ENCODE measurements at places on chromosomes 12 and 14.

DNA sequence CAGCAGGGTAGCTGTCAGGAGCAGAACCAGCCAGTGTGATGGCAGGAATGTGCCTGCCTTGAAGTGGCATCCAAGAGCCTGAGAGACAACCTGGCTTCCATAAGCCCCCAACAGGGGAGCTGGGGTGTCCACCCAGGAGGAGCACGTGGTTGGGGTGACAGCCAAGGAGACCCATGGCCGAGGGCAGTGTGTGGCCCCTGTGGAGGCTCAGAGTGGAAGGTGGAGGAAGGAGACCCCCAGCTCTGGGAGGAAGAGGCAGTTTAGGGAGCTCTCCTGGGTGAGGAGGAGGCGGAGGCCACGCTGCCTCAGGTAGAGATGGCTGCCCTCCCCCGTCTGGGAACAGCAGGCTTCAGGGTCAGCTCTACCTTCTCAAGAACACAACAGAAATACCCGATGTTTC lies 147.0 kb downstream of the CALM1 start:
- DNase-seq, result no peak

DNA sequence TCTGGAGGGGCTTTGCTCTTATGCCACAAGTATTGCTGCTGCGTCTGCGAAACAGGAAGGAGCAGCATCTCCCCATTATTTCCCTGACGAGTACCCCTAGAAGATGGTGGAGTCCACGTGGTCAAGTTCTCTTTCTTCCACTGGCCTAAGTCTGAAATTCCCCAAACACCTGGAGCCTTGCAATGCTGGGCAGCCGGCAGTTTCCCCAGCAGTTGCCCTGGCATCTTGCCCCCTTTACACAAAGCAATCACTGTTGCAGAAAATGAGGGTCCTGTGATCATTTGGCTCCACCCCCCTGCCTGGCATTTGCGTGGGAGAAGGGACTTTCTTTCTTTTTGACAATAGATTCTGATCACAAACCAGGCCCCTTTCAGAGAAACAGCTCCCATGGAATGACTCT lies 56.9 kb downstream of the FOS start:
- DNase-seq, result no peak

GRCh38 chr12:122861587-122861970 lies 26.3 kb downstream of the HIP1R start:
- DNase-seq, result no peak

DNA sequence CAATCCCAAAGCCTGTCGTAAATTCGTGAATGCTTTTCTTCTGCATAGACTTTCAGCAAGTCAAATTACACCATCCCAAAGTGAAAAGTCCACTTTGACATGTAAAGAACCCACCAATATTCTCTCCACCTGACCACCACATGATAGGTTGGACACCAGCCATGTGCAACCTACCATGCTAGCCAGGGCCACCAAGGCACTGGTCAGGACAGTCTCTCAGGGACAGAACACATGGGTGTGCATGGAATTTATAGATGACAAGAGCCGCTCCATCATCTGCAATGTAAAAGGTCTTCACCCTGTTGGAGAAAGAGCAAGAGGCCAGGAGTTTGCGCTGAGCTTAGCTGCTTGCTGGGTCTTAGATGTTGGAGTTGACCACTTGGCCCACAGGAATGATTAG lies 5.4 kb upstream of the KRT76 start:
- DNase-seq, result no peak

- DNase-seq, result no peak
Measured at GRCh38 chr12:110256780-110257431, 24.1 kb upstream of the ATP2A2 start.

DNA sequence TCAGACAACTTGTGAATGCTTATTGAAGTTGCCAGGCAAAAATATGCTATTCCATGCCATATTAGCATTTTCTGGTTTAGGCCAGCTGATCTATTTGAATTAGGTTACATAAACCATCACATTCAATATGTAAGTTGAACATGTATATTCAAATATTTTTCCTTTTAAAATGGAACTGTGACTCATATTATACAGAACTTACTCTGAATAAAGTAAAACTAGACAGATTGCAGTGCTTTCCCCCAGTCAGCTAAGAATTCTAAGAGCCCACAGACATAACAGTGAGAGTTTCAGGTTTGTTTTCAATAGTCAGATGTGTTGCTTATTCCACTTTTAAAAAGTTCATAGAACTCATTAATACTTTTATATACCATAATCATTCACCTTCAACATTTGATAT lies 119.8 kb downstream of the MGST1 start:
- no peak for DNase-seq

DNA sequence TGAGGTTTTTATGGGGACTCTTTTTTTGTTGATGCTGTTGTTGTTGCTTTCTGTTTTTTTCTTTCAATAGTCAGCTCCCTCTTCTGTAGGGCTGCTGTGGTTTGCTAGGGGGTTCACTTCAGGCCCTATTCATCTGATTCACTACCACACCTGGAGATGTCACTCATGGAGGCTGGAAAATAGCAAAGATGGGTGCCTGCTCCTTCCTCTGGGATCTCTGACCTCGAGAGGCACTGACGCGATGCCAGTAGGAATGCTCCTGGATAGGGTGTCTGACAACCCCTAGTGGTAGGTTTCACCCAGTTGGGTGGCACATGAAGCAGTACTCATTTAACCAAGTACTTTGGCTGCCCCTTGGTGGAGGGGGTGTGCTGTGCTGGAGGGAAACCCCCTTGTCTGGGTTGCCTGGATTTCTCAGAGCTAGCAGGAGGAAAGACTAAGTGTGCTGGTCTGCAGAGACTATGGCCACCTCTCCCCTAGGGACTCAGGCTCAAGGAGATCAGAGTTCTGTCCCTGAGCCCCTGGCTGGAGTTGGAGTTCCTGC lies 745.5 kb downstream of the TMTC2 start:
- no peak for DNase-seq

- no peak for DNase-seq
Measured at GRCh38 chr12:110007881-110008280, 8.7 kb downstream of the ANKRD13A start.

DNA sequence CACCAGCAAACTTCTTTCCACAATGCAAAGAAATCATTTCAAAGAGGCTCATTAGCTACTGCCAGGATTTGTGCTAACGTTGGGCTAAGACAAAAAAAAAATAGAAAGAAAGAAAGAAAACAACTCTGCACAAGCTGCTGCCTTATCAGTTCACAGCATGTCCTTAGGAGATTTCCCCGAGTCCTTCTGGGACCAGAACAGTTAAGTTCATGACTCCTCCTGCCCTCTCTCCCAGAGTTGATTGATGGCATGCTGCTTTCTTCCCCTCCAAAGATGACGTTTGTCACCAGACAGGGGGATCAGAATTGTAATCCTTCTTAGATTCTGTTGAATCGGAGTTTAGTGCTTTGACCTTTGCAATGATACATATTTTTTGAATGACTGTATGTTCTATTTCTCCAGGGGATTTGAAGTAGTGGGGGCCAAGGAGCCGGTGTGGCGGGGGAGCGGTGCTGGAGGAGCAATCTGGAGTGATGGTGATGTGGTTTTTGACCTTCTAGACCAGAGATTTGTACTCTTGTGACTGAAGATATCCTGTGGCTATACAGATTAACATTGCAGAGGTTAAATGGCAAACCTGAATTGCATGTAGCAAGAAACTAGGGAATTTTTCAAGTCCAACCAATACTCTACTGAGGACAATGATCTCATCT lies 409.2 kb upstream of the TMPO start:
- peak; percentile 59 for DNase-seq

All from retinal pigment epithelial cell (primary cell).